CD4-positive, alpha-beta T cell treated with Interleukin-1 beta for 1 hour (primary cell): ENCODE measurements at places on chromosomes 7 and 10.

DNA sequence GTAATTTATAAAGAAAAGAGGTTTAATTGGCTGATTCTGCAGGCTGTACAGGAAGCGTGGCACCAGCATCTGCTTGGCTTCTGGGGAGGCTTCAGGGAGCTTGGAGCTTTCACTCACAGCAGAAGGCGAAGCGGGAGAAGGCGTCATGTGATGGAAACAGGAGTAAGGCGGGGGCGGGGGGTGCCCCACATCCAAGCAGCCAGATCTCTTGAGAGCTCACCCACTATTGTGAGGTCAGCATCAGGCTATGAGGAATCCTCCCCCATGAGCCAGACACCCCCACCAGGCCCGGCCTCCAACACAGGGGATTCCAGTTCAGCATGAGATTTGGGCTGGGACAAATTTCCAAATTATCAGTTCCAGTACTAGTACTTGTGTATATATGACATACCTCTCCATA, 46.2 kb downstream of the WDR37 start:
- no peak for DNase-seq

GRCh38 chr10:79457256-79457785, 11.9 kb upstream of the ZCCHC24 start:
- DNase-seq, result no peak

DNA sequence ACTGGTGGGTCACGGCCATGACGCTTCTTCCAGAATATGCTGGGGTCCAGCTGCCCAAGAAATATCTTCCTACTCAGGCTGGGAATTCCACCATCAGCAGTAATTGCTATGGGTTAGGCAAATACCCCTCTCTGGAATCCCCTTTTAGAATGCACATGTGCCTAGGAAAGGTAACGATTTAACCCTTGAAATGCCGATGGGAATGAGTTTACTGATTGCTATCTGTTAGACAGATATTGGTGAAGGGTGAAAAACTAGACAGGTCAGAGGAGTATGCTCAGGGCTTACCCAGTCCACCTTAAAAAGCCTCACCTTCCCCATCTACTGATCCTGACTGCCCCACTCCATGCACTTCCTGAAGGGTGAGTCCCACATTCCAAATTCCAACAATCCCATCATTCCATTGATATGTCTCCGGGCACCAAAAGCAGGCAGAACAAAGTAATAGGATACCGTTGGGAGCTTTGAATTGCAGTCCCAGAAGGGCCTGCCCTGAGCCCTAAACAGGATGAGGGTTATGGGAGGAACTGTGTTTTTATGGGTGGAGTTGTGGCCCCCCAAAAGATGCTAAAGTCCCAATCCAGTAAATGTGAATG, 59.3 kb downstream of the DLG5 start:
- no peak for DNase-seq

GRCh38 chr10:120938822-120939221, 87.7 kb downstream of the WDR11 start:
- DNase-seq, result no peak

- no peak for DNase-seq
Measured at GRCh38 chr7:117229350-117229749, 93.5 kb downstream of the WNT2 start.

DNA sequence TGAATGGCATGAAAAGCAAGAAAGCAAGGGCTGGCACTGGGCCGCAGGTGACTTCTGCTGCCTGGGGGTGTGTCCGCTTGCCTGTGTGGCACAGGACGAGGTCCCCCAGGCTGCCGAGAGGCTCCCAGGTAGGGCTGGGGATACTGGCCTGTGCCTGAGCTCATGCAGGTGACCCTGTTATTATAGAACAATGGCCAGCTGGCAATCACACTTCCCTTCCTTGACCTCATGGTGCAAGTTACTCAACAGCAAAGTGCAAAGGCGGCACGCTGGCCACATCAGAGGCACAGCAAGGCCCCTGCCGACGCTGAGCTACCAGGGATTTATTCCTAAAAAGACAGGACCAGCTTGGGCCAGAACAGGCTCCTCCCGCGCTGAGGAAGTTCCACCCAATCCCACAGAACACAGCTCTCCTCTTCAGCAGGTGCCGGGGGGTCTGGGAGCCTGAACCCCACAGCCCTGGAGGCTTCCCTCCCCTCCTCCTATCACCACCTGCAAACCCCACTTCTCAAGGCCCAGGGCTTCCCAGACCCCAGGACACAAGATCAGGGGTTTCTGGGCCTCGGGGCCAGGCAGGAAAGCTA, 1.4 kb upstream of the ADAM8 start:
- DNase-seq, result no peak

GRCh38 chr7:138204285-138204981, 128.2 kb downstream of the AKR1D1 start:
- DNase-seq, result no peak

- no peak for DNase-seq
Measured at GRCh38 chr7:80935991-80936780, 17.3 kb upstream of the SEMA3C start.

- DNase-seq, result no peak
Measured at GRCh38 chr10:132640326-132641125, 102.9 kb downstream of the INPP5A start.

GRCh38 chr7:1981878-1982230, 250.9 kb downstream of the MAD1L1 start:
- no peak for DNase-seq

DNA sequence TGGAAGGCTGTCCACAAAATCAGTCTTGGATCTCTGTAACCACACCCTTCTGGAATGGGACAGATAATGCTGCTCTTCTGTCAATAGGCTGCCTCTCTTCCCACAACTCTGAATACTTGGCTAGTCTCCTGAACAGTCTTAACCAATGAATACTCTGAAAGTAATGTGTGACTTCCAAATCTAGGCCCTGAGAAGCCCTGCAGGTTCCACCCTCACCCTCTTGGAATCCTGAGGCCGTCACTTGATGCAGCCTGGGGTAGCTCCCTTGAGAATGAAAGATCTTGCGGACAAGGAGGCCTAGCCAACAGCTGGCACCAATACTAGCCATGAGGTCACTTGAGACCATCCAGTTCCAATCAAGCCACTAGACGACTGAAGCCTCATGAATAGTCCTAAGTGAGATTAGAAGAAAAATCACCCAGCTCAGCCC, 109.2 kb downstream of the ARHGAP12 start:
- DNase-seq, result no peak

DNA sequence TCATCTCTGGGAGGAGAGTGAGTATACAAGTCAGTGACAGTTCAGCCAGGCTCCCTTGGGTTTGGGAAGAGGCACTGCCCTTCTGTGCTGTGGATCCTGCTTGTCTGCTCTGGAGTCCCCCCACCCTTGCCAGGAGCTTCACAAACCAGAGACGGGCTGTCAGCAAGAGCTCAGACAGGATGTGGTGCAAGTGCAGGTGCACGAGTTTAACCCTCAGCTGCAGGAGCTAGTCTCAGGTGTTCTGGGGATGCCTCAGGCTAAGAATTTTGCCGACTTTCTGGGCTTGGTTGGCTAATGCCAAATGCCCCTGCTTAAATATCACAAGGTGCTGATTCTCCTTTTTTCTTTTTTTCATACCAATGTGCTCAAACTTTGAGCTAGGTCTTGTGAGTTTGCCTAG, 22.3 kb downstream of the ZNF783 start:
- DNase-seq, result peak; percentile 58

DNA sequence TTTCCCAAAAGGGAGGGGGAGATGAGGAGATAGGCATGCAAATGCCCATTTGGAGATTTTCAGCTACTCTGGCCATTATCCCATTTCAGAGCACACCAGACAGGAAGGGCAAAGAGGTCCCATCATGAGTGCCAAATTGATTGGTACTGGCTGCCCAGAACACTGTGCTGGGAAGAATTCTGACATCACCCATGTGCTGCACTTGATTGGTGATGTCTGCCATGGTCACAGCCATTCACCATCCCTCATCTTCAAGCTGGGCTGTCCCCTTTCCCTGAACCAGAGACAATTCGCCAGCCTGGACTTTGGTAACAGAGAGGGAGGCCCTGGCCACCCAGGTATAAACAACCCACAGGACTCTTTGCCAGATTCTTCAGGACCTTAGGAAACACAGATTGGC, 23.2 kb upstream of the RADIL start:
- no peak for DNase-seq

GRCh38 chr7:50155755-50156154, 62.7 kb upstream of the ZPBP start:
- no peak for DNase-seq

- DNase-seq, result no peak
Measured at GRCh38 chr10:63431962-63432797, 33.6 kb downstream of the JMJD1C start.

GRCh38 chr7:107147464-107148393, 21.1 kb upstream of the HBP1 start:
- DNase-seq, result peak; percentile 54

DNA sequence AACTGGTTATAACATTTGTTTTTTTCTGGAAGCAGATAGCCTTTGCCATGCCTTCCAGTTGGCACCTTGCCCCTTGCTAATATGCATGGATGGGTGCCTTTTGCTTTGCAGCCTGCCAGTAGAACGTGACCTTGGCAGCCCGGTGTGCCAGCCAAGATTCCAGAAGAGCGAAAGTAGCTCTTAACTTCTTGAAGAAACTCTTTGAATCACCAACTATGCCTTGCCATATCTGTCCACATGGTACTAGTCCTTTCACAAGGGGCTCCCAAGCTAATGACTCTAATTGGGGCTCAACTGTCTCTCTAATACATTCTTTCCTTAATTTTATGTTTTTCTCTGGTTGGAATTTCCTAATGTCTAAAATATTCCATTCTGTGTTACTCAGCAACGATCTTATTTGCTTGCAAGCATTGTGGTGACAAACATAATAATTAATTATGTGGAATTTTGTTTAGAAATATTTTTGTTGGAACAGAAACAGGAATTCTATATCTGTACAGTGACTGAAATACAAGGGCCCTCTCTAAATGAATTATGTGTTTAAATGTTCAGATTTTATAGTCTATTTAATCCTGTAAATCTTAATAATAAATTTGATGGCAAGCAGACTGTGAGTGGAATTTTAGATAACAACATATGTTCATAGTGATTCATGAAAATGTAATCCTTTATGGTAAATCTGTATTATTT, 45.8 kb downstream of the HDAC9 start:
- DNase-seq, result no peak
